Daoy (cell line): ENCODE measurements at places on chromosomes 1 and 21.

- DNase-seq = peak; percentile 89
These were observed 130.4 kb upstream of the ADGRL2 start for GRCh38 chr1:81670286-81670685.

DNA sequence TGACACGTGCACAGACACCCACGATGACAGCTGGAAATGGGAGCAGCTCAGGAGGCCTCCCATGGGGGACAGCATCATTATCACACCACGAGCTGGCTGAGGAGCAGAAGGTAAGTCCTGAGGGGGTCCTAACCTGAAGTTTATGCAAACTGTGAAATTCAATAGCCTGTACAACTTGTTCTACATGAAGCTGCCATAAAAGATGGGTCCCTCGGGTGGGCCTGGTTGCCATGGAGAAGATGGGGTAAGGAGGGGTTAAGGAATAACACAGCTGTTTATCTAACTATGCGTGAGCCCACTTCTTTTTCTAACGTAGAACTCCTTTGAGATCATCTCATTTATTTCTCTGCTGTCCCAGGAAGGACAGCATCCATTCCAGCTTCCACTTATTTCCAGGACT is 163.4 kb upstream of the CD34 start:
- no peak for DNase-seq

GRCh38 chr1:85339656-85340399 is 63.4 kb upstream of the BCL10 start:
- DNase-seq = no peak

- DNase-seq = no peak
These were observed 2.8 kb downstream of the DHCR24 start for GRCh38 chr1:54884135-54884586.

DNA sequence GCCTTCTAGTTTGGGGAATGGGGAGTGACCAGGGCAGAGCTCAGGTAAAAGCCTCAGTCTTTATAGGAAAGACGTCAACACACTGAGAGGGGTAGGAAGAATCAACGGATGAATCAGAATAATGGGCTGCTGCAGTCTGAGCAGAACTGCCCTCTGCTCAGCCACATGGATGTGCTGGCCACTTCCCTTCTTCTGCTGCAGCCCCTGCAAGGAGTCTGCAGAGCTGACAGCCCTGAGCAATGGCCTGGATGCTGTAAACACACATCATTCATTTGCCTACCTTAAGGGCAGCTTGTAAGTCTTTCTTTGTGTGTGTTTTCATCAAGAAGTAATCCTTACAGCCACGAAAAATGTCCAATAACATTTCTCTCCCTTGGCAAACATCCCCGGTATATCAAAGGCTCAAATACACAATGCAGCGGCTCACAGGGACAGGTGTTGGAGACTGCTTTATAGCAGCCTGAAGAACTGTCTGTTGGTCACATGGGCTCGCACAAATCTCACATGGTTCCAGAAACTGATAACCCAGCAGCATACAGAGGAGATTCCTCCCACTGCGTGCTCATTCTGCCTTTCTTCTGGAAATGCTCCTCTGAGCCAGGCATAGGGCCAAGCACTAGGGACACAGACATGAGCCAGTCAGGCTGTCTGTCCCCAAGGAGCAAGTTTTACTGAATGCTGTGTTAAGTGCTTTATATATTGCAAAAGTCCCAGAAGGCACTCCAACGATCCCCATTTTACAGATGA is 110.1 kb downstream of the HMGB4 start:
- no peak for DNase-seq

DNA sequence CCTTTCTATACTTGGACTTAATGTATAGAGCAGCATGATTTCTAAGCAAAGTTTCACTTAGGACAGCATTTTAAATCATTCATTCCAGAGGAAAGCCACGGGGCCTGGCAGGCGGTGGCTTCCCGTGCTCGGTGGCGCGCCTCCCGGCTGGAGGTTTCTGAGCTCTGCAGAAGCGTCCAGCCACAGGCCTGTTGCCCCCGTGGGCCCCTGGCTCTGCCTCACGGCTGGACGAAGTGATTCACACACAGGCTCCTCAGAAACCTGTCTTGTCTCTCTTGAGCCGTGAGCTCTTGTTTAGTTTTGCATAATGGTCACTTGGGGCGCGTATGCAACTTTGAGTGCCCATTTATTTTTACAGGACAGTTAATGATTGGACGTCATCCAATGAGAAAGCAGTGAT is 22.1 kb upstream of the DIP2A start:
- no peak for DNase-seq

DNA sequence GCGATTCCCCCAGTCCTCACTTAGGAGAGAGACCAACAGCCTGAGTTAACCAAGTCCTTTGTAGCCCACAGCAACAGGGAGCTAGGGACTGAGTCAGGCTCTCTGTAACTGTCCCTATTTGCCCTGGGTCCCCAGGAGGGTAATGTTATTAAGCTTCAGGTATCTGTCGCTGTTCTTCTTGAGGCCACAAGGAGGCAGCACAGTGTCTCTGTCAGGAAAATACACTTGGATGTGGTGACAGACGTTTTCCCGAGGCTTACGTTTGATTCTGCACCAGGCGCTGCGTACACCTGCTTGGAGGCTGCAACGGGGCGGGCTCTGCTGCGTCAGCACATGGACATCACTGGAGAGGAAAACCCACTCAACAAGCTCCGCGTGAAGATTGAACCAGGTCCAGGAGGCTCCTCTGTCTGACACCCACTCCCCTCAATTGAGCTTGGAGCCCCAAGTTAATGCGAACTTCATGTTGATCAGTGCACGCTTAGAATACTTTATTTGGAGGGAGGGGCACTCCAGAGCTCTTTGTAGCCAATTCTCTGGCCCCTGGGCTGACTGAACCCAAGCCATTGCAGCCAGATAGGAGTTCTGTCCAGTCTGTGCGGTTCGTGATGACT is 10.7 kb upstream of the ELF3 start:
- peak; percentile 56 for DNase-seq

DNA sequence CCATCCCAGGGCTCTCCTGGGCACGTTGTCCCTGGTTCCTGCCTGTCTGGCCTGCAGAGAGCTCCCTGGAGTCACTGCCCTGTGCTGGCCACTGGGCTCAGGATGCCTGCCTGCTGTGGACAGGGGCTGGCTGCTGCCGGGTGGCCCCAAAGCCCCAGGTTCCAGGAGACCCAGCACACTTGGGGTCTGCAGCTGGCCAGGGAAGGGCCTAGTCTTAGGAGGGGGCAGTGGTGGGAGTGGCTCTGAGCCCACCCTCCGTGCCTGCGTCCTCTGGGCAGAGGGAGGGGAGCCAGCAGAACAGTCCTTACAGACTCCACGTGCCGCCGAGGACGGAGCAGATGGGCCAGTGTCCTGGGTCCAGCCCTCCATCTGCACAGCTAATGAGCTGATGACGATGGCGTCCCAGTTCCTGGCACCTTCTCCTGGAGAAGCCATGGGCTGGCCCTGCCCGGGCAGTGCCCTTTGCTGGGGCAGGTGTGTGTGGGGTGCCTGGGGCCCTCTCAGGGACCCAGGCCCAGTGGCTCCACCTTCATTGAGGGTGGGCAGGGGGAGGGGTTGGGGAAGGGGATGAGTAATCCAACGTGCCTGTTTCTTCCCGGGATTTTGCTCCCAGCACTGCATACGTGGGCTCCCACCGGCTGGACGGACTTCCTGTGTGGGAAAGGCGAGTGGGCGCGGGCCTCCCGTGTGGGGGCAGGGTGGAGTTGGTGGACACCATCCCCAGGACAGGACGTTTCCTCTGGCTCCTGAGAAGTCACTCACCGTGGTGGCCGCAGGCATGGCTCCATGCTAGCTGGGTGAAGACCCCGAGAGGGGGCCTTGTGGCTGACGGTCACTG is 6.8 kb upstream of the PLCH2 start:
- DNase-seq = no peak

DNA sequence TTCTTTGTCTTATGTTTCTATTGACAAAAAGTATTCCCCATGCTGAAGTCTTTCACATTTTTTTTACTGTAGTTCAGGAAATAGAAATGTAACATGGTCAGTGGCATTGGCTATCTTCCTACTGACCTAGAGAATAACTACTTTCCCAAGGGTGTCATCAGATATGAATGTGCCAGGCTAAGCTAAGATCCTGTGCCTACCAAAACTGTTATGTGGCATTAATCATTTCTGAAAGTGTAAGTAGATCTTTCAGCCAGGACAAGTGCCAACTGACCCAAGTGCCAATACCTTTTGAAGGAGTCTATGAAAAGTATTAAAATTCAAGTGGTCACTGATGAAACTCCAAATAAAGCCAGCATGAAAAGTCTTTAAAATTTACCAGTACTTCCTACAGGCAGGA is 165.3 kb downstream of the TNFSF18 start:
- DNase-seq = no peak

DNA sequence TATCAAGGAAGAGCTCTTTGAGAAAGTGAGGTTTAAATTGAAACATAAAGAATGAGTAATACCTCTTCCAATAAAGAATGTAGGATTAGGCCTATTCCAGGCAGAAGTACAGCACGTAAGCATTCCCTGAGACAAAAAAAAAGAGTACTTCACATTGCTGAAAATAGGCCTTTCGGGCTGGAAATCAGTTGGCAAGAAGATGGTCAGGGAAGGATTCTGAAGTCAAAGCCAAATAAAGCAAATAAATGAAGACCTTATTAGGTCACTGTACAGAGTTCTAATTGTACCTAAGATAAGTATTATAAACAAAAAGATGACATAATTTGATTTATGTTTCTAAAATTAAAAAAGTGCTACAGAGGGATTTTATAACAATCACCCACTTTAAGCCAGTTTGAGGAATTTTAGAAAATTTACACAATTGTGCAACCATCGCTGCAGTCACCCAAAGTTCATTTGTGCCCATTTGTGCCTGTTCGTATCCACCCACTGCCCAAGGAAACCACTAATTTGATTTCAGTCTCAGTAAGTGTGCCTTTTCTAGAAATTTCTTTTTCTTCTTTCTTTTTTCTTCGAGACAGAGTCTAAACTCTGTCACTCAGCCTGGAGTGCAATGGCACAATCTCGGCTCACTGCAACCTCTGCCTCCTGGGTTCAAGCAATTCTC is 58.6 kb downstream of the FMO4 start:
- no peak for DNase-seq

DNA sequence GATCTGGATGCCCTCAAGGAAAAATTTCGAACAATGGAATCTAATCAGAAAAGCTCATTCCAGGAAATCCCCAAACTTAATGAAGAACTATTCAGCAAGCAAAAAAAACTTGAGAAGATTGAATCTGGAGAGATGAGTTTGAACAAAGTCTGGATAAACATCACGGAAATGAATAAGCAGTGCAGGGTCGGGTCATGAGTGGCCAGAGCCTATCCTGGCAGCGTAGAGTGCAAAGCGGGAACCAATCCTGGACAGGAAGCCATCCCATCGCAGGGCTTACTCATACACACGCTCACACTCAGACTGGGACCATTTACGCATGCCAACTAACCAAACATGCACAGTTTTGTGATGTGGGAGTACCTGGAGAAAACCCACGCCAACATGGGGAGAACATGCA is 43.1 kb downstream of the ZMYM1 start:
- DNase-seq = peak; percentile 19

DNA sequence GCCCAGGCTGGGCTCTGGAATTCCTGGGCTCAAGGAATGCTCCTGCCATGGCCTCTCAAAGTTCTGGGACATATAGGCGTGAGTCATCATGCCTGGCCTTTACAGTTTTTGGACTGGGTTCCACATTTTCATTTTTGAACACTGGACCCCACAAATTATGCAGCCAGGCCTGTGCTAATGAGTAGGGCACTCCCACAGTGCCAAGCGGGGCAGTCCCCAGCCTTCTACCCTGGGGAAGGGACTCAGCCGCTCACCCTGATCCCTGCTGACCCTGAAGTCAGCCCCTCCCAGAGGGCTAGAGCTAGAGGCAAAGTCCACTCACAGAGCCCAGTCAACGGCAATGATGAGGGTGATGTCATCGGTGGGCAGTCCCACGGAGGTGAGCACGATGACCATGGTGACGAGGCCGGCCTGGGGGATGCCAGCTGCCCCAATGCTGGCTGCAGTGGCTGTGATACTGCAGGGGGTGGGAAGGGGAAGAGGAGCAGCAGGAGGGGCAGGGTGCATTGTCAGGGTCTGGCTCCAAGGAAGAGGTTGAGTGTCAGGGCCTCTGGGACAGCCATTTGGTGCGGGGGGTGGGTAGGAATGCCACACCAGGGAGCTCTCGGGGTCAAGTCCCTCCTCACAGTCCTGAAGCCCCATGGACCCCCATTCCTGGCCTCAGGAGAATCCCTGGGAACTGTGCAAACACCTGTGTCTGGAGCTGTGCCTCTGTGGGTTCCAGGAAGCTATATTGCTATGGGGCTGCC is 27.6 kb downstream of the PODN start:
- DNase-seq = no peak

- DNase-seq = no peak
These were observed 5.7 kb downstream of the TOR1AIP2 start for GRCh38 chr1:179871940-179872339.

DNA sequence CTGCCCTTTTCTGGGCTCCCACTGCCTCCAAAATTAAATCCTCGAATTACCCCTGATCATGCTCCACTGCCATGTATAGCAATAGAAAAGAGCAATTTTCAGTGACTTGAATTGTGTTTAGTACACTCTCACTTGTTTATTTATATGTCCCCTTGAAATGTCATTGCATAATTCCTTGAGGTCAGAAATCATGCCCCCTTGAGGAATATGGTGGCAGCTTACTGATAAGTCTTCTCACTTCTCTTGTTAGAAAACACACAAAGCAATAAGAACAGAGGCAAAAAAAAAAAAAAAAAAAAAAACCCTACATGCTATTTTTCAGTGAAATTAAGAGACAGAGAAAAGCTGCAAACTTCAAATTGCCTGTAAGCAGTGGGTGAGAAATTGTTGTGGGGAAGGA is 37.5 kb downstream of the GPR88 start:
- DNase-seq = no peak
